AG04449 (cell line): ENCODE measurements at places on chromosomes 1 and 21.
A peak's percentile ranks its signal among the peaks of the same experiment; 100 is the strongest.

GRCh38 chr1:113846391-113847035 is 25.0 kb downstream of the PTPN22 start:
- no peak for DNase-seq

- no peak for DNase-seq
Measured at GRCh38 chr1:154520333-154520732, 18.1 kb upstream of the SHE start.

DNA sequence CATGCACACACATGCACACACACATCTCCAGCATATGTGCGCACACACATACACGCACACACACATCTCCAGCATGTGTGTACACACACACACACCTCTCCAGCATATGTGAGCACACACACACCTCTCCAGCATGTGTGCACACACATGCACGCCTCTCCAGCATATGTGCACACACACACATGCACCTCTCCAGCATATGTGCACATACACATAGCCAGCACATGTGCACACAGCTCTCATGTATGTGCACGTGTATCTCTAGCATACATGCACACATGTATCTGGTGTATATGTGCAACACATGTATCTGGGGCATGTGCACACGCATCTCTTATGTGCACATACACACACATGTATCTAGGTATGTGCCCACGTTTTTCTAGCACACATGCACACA is 57.9 kb downstream of the SLC19A1 start:
- no peak for DNase-seq

DNA sequence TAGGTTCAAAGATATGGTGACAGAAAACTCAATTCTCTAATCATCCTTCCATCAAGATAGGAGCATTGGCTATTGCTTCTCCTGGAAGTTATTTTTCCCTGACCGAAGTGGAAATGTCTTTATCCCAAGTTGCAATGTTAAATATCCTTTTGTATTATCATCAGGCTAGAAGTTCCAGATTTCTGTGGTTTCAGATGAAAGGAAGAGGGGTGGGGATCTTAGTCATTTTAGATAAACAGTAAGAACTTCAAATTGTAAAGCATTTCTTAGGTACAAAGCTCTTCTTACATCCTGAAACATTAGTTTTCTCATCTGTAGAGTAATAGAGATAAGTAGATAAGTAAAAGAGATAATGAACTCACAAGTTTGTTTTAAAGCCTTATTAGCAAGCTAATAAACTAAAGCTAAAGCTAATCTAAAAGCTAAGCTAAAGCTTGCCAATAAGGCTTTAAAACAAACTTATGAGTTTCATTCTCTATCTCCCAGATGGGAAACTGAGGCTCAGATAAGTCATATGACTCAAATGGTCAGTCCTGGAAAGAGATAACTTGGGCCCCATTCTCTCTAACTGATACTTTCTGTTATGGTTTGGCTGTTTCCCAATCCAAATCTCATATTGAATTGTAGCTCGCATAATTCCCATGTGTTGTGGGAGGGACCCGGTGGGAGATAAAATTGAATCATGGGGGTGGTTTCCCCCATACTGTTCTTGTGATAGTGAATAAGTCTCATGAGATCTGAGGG is 99.2 kb upstream of the KCNK2 start:
- no peak for DNase-seq

GRCh38 chr1:64823691-64824476 is 79.0 kb downstream of the RAVER2 start:
- peak; percentile 16 for DNase-seq

GRCh38 chr1:212503714-212504113 is 71.0 kb downstream of the NENF start:
- no peak for DNase-seq

DNA sequence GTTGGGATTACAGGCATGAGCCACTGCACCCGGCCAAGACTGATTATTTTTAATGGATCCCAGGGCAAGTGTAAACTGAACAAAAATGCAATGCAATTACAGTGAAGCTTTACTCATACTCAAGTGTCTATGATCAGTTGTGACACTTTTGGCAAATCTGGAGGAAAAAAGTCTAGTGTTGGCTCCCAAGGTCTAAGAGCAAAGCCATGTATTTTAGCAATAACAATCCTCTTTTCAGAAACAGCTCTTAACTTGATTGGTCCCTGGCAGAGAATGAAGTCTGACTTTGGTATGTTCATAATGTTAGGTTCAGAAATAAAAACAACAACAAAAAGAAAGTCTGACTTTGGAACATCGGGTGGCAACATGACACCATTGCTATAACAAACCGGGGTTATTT is 40.2 kb upstream of the C1orf53 start:
- no peak for DNase-seq

DNA sequence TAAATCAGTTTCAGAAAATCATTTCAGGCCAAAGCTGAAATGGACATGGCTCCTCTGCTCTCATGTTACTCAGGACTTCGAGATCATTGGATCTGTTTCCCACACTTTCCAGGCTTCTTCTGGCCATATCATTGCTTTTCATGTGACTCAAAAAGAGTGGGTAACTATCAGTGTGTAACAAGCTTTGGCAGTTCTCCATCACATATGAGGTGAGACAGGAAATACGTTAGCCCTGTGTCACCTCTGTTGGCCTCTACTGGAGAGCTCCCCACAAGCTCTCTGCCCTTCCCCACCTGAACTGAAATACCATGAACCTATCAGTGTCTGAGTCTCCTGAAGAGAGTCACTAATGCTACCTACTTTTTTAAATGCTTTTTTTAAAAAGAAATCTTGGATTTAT is 128.2 kb downstream of the LBR start:
- DNase-seq, result no peak

- no peak for DNase-seq
Measured at GRCh38 chr1:186175588-186175987, 199.5 kb downstream of the TPR start.

DNA sequence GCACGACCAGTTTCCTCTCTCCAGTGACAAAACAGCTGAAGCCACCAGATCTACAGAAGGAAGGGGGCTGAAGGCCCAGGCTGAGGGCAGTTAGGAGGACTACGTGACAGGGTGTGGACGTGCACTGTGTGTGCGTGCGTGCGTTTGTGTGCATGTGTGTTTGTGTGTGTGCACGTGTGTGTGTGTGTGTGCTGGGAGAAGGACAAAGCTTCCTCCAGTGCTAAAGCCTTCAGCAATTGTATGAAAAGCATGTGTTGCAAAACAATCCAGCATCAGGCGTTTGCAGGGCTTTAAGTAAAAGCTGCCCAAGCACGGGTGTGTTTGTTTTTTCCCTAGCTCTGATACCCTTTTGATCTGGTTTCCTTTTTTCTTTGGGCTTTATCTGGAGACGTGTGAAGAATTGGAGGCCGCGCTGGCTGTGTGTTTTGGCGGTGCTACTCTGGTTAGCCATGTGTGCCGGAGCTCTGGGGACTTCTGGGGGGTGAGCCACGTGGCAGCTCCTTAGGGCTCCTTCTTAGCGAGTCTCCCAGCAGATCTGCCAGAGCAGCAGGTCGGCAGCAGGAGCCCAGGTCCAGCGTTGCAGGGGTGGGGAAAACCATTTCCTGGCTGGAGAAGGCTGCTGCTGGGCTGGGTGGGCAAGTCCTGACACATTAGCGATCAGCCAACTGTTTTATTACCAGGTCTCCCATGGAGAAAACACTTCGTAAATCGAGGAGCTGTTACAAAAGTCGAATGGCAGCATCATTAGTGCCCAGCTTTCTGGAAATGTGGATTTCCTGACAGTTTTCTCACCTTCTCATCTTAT is 73.4 kb downstream of the UCK2 start:
- no peak for DNase-seq

- DNase-seq, result no peak
Measured at GRCh38 chr1:71780681-71781080, 501.7 kb downstream of the NEGR1 start.

GRCh38 chr1:58143972-58144697 is 402.4 kb downstream of the OMA1 start:
- DNase-seq, result no peak

DNA sequence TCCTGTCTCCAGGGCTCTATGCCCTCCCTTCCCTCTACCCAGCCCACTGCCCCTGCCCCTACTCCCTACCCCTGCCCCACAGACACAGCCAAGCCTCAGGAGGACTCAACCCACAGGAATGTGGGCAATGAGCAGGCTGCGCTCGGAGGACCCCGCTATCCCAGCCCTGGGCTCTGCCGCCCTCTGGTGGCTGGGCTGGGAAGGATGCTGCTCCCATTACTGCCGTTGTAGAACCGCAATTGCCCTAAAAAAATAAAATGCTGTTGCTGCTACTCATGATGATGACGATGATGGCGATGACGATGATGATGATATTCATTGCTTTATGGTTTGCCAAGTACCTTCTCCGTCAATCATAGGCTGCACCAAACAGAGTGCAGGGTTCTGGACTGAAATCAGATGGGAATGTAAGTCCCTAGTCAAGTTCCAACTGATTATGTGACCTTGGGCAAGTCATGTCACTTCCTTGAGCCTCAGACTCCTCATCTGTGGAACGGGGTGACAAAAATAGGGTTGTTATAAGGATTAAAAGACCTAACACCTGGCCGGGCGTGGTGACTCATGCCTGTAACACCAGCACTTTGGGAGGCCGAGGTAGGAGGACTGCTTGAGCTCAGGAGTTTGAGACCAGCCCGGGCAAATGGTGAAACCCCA is 24.6 kb downstream of the ARHGEF19 start:
- no peak for DNase-seq
